ENCODE measurements at places on chromosomes 7 and 10. TPM values are rescaled to one million over a fixed set of nuclear protein-coding genes. Genes with fewer than 3 reads are reported as not detected.

MSMB gene
- total RNA-seq: not detected

GRID1 gene
- total RNA-seq: 0.04 TPM

MEST gene
- total RNA-seq: 2.6 TPM

PRKAR2B gene
- total RNA-seq: 8.6 TPM

HGF gene
- total RNA-seq: not detected

FRAT1 gene
- total RNA-seq: 4.5 TPM

Measured in A375 (cell line).